ENCODE measurements at places on chromosomes 7 and 10. TPM values are rescaled to one million over a fixed set of nuclear protein-coding genes. Genes with fewer than 3 reads are reported as not detected.

Gene SUN3
- not detected for total RNA-seq

Gene CTAGE8
- total RNA-seq = 0.39 TPM

Gene BAIAP2L1
- 7.1 TPM for total RNA-seq

Gene FOXI2
- total RNA-seq = not detected

Gene ZNF655
- 49.5 TPM for total RNA-seq
